IPS DF 6.9 (cell line): ENCODE measurements at places on chromosomes 2 and 18.

GRCh38 chr2:101296371-101296770 is 12.1 kb downstream of the RNF149 start:
- DNase-seq, result no peak

- DNase-seq, result no peak
Observed at GRCh38 chr18:58495207-58495606, 133.7 kb downstream of the ALPK2 start.

GRCh38 chr18:33716061-33716683 is 138.2 kb downstream of the ASXL3 start:
- DNase-seq, result no peak

DNA sequence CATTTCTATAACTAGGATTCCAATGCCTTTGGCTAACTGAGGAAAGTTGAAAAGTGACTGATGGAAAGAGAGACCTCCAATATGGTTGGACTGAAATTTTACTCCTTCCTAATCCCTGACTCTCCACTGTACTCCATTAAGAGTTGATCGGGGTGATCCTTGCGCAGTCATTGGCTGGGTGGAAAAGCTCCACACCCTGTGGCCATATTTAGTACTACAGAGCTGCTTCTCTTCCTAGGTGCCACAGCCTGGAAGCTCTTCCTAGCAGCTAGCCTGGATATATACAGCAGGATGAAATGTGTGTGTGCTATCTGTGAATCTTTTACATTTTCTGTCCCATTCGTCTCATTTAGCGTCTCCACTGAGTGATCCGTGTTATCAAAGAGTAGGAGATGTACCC is 71.2 kb downstream of the MEP1B start:
- DNase-seq, result no peak

DNA sequence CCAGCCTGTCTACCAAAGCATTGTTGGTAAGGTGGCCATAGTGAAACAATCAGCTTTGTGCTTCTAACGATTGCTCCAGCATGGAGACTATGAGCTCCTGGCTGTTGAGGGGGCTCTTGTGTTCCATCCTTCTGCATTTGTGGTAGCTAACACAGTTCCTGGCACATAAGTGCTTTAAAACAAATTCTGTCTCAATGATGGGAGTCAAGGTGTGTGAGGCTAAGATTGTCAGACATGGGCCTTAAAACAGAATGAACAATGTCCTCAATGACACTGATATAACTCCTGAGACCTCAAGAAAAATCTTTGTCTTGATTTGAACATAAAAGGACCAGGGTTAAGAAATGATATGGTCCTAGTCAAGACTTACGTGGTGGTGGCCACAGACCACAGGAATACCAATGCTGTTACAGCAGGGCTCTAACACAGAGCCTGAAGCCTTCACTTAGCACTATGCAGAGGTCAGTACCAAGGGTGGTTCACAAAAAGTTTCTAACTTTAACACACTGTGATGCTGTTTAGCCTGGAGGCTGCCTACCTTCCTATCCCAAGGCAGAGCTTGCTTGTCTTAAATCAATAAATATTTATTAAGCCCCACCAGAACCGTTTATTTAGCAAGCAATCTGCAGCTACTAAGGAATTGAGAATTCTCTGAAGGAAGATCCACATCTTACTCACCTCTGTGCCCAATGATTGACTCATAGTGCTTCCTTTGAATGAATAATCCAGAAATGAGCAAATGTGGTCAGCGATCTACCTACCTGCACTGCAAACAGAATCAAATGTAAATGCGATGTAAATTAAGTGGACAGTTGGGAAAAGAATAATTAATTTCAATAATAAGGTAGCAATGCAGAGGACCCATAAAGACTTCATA is 35.1 kb downstream of the EVA1A start:
- DNase-seq, result no peak

- no peak for DNase-seq
Observed at GRCh38 chr2:11310212-11310611, 34.2 kb downstream of the ROCK2 start.

GRCh38 chr18:267380-267687 is 513 bp downstream of the THOC1 start:
- no peak for DNase-seq
